ENCODE measurements at places on chromosomes 2 and 18.

DNA sequence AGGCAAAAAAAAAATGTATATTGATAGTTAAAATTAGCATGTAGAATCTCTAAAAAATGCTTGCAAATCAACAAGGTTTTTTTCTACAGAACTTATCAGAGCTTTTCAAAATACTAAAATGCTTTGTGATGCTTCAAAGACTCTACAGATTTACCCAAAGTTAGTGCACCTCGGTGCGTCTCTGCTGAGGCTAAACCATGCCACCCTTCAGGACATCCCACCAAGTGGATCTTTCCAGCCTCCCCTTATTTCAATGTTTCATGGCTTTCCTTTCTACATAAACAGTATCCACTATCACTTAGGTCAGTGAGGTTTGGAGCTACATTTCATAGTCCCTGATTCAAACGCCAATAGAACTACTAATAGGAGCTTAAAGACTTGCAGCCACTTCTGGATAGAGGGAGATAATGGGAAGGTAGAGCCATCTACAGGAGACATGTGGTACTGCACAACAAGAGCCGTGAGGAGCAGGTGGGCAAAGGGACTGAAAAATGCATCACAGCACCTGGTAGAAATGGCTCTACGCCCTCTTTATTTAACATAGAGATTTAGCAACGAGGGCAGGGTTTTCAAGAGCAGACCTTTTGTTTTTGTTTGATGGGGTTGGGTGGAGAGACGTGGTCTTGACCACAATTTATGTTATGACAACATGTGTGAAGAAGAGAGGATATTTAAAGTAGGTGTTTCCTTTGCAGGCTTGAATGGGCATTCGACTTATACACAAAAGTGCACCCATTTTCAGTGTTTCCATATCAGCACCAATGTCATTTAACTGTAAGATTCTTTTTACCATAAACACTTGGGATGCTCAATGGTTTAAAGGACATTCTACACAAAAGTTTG lies 56.1 kb upstream of the SLC35G4 start:
- DNase-seq: no peak

GRCh38 chr2:122098306-122098705 lies 342.9 kb downstream of the TSN start:
- no peak for DNase-seq

DNA sequence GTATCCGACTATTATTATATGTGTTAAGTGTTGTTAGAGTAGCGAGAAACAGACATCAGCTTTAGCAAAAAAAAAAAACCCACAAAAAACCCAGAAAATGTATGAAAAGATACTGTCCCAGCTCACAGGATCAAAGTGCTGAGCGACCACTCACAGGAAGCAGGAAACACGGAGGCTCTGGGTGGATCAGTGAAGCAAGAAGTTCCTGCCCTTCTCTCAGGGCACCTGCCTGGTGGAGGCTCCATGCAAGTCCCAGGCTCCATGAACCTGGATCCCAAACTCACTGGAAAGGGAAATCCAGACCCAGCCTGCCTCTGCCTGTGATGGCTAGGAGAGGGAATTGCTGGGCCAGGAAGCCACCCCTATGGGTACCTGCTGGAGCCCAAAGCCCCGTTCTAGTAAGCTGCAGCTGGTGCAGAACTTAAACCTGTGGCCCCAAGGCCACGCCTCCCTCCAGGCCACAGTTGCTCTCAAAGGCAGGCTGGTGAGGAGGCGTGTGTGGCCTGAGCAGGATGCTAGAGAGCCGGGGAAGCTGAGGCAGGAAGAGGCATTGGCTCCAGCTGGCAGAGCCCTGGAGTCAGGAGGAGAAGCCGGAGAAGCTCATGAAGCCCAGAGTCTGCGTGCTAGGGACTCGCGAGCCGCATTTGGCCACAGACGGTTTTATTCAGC lies 63.5 kb upstream of the TAF1B start:
- no peak for DNase-seq

DNA sequence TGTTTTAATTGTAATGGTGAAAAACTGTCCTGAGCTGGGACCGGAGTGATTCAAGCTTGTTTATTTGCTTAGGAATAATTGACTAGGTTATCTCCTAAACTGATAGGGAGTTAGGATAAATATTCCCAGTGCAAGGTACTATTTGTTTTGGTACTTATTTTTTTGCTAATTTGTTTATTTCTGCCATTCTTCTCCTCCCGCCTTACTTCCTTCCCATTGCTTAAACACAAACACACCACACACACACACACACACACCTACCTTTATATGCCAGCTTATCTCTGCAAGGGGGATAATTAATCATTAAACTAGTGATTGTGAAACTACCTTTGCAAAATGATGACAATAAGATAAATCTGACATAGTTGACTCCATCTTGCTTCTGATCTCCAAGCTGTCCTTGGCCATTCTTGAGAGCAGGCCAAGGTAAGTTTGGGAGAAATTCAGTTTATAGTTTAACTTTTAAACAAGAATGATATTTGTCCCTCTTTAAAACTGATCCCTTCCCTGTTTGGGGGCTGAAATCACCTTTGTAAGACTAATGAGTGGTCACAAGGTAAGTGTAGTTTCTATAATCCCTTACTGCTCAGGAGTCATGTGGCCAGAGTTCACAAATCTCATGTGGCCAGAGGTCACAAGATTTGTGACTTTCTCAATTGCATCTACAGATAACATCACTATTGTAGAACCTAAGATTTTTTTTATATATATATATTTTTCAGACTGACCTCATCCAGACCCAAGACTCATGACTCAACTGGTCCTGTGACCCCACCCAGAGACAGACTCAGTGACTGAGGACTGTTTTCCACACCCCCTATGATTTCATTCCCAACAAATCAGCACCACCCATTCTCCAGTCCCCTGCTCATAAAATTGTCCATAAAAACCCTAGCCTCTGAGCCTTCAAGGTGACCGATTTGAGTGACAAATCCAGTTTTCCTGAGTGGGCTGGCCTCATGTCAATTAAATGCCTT lies 83.1 kb upstream of the LRRTM4 start:
- DNase-seq: no peak

DNA sequence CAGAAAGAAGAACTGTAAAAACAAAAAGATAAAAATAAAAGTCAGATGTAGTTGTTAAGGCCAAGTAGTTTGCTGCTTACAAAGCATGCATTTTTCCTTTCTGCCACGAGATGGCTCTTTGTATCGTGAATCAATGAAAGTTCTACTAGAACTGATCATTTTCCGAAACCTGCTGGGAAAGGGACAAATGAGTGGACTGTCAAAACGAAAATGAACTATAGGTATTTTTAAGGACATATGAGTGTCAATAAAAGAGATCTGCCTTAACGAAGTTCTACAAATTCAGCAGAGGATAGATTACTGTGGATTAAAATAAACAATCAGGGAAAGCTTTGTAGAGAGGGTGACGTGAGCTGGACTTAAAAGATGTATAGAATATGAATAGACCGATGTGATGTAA lies 15.0 kb upstream of the ELOA2 start:
- DNase-seq: no peak

- DNase-seq: no peak
These were observed 48.4 kb upstream of the APCDD1 start for GRCh38 chr18:10405816-10406663.

- DNase-seq: no peak
These were observed 498.6 kb downstream of the EPHA4 start for GRCh38 chr2:221073326-221074049.

- DNase-seq: no peak
These were observed 40.1 kb upstream of the NPAS2 start for GRCh38 chr2:100779908-100780202.

DNA sequence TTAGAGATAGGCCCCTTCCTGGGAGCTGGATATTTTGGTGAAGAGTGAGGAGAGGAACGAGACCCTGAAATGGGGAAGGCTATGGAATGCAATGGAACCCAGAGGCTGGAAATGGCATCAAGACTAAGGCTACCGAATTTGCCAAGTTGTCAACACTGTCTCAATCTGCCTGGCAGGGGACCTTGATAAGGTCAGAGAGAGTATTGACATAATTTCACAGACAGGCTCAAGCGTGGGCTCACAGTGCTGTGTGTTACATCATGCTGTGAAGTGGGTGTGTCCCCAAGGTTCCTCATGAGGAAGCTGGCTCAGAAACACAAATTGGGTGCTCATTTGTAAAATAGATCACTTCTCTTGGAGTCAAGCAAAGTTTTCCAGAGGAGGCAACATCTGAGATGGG lies 51.8 kb upstream of the CYRIA start:
- DNase-seq: no peak

DNA sequence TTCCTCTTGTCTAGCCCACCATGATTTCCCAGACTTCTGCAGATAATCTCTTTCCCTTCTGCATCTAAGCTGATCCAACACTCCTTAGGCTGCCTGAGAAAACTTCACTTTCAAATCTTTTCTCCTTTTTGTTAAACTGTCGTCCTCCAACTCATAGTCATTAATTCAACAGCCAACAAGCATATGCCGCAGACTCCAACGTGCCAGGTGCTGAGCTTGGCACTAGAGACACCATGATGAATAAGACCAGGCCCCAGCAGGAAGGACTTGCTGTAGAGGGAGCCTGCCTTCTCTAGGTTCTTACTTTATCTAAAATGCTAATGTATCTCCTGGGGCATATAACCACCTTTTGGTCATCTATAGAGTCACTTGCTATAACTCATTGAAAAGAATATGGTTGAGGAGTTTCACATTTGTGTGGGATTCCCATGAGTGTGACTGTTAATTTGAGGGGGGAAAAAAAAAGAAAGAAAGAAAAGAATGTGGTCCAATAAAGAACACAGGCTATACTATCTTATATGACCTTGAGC lies 51.0 kb downstream of the ANKRD44 start:
- DNase-seq: no peak

- no peak for DNase-seq
These were observed 24.5 kb upstream of the HPCAL1 start for GRCh38 chr2:10278029-10278762.

GRCh38 chr18:24869285-24869684 lies 408.8 kb downstream of the HRH4 start:
- DNase-seq: no peak

- DNase-seq: no peak
These were observed 26.3 kb downstream of the KIF3C start for GRCh38 chr2:25955869-25956535.

DNA sequence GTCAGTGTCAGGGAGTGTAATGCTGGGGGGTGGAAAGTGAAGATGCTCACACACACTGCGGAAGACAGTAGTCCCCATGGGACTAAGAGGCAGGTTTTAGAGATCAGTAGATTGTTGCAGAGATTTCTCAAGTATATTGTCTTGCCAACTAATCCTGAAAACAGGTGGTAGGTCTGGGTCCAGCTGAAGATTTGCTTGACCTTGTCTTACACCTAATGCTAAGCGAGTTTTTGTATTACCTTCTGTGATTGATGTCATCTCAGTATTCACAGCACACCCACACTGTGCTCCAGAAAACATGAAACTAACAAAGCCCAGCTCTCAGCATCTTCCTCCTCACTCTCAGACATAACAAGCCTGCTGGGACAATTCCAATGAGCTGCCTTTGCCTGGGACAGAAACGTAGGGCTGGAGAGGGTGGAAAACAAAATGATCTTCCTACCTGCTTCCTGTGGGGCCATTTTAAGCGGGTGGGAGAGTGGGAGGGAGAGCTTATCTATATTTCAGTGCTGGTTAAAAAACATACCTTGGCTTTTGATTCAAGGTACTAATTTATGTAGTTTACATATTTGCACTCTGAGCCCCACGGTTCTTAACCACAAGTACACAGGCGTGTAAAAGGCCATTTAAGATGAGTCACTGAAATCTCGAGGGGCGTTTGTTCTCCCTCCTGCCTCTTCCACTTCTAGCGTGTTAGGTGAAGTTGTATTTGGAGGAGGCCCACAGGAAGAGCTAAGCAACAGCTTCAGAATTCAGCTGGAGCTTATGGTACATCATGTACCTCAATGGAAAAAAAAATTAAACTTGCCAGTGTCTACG lies 23.1 kb upstream of the RBMS1 start:
- DNase-seq: no peak

- no peak for DNase-seq
These were observed 124.9 kb upstream of the SMAD7 start for GRCh38 chr18:49075681-49076080.

DNA sequence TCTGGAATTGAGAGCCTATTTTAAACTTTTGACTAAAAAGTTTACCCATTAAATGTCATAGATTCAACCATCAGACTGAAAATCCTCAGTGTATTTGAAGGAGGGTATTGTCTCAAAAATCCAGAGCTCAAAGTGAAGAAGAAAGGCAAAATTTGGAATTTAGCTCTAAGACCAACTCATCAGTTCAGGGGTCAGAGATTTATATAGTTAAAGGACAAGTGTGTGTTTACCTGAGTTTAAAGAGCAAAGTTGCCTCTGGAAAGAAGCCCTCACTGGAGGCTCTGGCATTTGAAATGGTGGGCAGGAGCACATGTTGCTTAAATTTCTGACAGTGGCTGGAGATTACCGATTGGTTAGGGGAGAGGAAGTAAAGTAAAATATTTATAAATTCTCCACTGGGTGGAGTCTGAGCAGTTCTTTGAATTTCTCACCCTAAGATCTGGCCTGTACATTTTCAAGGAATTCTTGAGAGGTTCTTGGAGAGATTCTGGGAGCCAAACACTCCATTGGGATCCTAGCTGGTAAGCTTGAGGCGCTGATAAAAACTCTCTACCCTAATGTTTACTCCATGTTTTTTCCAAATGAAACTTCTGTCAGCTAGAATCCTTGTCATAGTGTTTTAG lies at the start of gene KYNU:
KYNU (plus strand) TSS at position 449 of the 623 bp plus-strand sequence. CDS start 7,704 bp downstream, outside the sequence.
- no peak for DNase-seq

DNA sequence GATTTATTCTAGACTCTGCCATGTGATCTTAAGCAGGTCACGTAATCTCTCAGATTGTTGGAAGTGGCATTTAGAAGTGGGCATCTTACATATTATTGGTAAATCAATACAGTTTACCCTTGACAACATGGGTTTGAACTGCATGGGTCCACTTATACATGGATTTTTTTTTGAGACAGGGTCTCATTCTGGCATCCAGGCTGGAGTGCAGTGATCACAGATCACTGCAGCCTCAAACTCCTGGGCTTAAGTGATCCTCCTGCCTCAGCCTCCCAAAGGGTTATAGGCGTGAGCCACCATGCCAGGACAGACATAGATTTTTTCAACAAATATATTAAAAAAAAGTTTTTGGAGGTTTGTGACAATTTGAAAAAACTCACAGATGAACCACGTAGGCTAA lies 144.7 kb downstream of the OTX1 start:
- DNase-seq: no peak

- DNase-seq: no peak
These were observed 160.4 kb upstream of the TMEM200C start for GRCh38 chr18:6055711-6056110.

GRCh38 chr2:209495855-209496585 lies 72.2 kb downstream of the MAP2 start:
- no peak for DNase-seq

DNA sequence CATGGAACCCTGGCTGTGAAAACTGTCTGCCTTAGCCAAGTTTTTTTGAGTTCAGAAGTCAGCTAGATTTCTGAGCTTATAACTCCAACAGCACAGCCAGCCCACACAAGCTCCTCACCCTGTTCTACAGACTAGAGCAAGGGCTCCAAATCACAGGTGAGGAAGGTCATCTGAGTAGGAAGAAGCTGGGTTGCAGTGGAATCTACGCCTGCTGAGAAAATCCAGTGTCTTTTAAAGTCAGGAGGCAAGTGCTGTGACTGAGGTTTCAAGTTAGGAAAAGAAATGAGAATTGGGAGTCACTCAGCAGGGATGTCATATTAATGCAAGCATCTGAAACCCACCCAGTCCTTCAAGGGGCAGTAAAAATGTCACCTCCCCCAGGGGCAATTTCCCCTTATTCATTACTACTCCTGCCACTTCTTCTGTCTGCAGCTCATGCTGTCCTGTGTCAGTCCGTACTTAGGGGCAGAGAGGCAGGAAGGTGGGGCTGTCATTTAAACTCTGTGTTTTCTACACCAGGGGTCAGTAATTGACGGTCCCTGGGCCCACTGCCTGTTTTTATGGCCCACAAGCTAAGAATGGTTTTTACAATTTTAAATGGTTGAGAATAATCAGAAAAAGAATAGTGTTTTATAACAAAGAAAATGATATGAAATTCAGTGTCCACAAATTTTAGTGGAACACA lies 551.1 kb downstream of the BCL11A start:
- DNase-seq: no peak

Measured in activated T-cell treated with anti-CD3 and anti-CD28 coated beads, Interleukin-2, amount 50 U/mL, for 4 hours (primary cell).